Stimulated activated CD8-positive, alpha-beta memory T cell treated with anti-CD3 and anti-CD28 coated beads, Interleukin-7, amount 100 ng/mL, for 1 hour (primary cell): ENCODE measurements at places on chromosomes 5 and 9.

- DNase-seq: no peak
These were observed 31.5 kb upstream of the SPRY4 start for GRCh38 chr5:142356349-142356715.

DNA sequence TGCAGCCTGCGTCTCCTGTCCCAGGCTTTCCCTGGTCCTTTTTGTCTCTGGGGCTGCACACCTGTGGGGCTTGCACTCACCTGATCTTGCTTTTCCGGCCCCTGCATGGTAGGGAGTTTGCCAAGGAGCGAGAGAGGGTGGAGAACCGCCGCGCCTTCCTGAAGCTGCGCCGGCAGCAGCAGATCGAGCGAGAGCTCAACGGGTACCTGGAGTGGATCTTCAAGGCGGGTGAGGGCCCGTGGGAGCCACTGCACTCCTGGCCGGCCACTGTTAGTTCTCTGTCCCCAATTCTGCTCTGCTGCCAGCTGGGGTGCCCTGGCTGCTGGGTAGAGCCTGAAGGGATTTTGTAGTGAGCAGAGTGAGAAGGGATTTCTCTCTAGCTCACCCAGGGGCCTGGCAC is 78.0 kb downstream of the CACNA1B start:
- no peak for DNase-seq

GRCh38 chr5:172612771-172613170 is 28.3 kb upstream of the NEURL1B start:
- DNase-seq: no peak

DNA sequence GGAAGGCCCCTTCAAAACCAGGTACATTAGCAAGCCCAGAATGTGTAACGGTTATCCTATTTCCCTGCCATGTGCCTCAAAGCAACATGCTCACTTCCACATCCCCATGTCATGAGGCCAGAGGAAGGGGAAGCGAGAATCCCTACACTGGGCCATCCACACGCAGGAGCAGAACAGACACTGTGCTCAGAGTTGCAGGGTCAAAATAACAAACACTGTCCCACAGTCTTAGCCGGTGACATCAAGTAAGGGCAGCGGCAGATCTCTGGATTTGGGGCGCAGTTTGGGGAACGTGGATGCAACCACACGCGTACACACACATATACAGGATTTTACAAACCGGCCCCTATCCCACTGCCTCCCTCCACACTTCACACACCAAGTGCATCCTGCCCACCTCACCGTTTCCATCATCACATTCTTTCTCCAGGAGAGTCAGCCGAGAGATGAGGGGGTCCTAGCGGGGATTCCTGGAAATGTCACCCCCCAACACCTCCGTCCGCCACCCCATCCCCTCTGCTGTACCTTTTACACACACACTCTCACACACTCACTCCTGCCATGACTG is 776 bp downstream of the APBA1 start:
- DNase-seq: no peak

DNA sequence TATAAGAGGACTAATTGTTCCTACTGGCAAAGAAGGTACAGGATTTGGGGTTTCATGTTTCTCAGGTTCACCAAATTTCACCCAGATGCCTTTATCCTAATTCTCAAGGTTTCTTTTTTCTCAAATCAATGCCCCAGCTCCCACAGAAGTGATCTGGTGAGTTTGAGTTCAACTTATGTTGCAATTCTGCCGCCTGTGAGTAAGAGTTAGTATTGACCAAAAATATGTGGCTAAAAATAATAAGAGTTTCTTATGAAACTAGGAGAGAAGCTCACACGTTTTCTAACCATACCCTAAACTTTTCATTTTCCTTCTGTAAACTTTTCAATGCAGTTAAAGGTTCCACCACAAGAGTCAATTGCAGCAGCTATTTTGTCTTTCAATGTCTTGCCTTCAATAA is 15.1 kb downstream of the SLCO6A1 start:
- no peak for DNase-seq

GRCh38 chr5:76104027-76104426 is 20.8 kb downstream of the SV2C start:
- no peak for DNase-seq

GRCh38 chr5:140926443-140927227 is 536 bp downstream of the PCDHAC1 start:
- no peak for DNase-seq

- no peak for DNase-seq
These were observed 31.3 kb downstream of the NDUFA8 start for GRCh38 chr9:122128007-122128968.

- no peak for DNase-seq
These were observed 23.1 kb downstream of the MAP1B start for GRCh38 chr5:72130351-72130761.

- DNase-seq: no peak
These were observed 699.9 kb downstream of the MTRR start for GRCh38 chr5:8568858-8569257.

- no peak for DNase-seq
These were observed 409.0 kb downstream of the PRR16 start for GRCh38 chr5:120873083-120873482.

GRCh38 chr5:126818736-126819135 is 41.8 kb downstream of the LMNB1 start:
- no peak for DNase-seq

DNA sequence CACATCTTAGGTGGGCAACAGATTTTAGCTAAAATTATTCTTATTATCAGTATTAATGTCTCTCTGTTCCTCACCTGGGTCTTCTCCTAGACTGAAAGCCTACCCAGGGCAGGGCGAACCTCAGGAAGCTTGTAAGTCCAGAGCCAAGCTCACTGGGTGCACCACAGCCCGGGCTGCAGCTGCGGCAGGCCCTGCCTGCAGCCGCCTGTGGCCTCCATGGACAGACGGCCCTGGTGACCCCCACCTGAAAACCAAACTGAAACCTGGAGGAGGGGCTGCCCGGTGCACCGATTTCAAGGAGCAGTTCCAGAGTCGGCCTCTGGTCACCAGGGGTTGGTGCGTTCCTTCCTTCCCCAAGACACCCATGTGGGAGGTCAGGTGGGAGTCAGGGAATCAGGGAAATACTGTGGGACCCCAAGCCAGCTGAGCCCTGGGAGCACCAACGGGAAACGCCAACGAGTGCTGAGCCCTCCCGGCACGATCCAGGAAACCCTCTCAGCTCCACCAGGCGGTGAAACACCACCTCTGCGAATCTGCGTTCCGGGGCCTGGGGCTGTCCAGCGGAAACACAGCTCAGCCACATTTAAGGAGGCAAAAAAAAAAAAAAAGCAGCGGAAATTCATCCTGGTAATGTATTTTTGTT is 68.6 kb upstream of the PPP1R26 start:
- no peak for DNase-seq

- no peak for DNase-seq
These were observed 60.6 kb downstream of the PGM5 start for GRCh38 chr9:68416936-68417564.

DNA sequence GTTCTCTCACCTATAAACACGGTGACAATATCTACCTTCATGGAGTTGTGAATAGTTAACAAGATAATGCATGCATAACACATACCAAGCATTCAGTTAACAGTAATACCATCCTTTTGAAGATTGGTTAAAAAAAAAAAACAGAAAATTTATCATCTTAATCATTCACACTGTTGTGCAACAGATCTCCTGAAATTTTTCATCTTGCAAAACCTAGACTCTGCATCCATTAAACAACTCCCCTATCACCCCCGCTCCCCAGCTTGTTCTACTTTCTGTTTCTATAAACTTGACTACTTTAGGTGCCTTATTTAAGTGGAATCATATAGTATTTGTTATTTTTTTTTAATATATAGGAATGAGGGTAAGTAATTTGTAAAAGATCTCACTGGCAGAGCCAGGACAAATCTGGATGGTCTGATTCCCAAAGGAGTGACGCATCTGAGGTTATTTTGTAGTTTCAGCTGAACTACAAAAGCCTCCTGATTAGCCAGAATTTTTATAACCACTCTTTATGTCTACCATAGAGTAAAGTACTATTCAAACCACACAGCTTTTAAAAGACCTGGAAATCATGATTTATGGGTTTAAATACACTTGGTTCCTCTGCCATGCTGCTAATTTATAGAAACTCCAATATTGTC is 93.0 kb downstream of the FANCC start:
- DNase-seq: no peak

GRCh38 chr9:98124637-98125426 is 5.8 kb upstream of the TRIM14 start:
- no peak for DNase-seq

DNA sequence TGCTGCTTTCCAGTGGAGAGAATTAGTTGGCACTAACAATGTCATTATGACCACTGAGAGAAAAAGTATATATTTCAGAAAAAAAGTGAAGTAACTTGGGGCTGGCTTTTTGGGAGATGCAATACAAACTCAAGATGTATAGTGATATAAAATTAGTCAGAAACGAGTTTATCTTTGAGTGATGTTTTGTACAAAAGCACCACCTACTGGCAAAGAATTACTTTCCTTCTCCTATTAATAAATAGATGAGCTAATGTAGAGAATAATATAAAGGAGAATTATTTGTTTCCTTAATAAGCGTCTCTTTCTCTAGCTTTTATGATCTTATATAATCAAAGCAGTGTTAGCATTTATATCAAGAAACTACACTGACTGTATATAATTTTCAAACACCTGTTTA is 158.8 kb downstream of the MEF2C start:
- DNase-seq: no peak

GRCh38 chr5:68843624-68844364 is 250.0 kb upstream of the SLC30A5 start:
- DNase-seq: no peak

DNA sequence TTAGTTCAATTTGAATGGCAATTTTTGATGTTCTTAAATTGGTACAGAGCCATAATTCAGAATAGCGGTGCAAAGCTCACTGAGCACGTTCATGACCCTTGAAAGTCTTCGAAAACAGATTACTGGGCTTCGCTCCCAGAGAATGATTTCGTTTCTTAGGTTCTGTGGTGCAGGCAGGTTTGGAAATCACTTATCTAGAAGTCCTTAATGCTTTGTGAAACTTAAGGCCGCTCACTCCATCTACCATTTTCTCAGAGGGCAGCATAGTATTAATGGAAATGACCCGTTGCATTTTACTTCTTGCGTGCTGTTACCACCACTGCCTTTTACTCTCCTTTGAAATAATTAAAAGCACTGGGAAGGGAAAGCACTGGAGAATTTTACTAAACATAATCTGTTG is 2.9 kb upstream of the MAT2B start:
- no peak for DNase-seq

DNA sequence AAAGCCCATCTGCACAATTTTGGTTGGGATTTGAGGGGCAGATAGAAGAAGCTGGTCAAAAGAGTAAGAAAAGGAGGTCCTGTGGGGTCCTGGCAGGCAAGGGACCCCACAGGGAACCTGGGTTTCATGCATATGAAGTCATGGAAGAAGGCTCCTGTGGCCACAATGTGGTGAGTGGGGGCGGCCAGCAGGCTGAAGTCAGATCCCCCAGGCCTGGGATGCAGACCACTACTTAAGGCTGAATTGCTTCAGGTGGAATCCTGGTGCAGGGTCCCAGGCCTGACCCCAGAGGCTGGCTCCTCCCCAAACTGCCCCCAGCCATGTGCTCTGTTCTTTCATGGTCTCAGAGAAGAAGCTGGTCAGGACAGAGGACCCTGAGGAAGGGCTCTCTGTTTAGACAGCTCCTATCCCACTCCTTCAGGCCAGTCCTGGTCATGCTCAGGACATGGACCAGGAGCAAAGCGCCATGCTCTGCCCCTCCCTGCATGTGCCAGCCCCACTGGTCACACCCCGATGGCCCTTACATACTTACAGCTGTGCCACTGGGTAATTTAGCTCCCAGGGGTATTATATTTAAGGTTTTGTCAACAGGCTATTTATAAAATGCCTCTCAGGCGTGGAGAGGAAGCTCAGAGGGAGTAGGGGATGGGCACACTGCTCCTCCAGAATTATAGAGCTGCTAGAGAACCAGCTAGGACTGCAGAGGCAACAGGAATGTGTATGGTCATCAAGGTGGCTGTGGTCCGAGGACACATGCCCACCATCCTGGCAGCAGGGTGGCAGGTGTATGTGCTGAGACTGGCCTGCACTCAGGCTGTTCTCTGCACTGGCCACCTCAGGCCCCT is 33.4 kb downstream of the C5orf15 start:
- no peak for DNase-seq

DNA sequence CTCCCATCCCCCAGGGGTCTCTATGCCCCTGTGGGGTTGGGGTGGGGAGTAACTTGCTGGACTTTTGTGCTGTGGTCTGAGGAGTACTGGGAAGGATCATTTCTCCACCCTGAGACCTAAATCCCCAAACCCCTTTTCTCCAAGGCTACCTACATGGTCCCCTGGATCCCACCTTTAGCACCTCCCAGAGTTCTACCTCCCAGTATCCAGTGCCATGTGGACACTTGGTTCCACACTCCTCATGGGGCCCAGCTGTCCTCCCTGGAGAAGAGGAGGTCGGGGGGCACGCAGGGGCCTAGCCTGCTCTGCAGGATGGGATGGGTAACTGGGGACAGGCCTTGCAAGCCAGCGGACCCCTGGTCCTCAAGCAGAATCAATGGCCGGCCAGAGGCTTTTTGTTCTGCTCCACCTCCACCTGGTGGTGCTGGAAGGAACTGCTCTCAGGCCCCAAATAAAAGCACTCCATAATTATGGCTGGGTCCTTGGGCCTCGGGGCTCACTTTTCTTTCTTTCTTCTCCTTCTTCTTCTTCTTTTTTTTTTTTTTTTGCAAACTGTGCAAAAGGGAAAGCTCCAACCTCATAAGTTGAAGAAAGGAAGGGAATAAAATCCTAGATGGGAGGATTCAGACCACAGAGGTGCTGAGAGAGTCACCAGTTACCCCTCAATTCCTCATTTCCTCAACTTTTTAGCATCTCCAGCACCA is 68.4 kb downstream of the PSD2 start:
- no peak for DNase-seq

- DNase-seq: no peak
These were observed 48.9 kb downstream of the AUH start for GRCh38 chr9:91312717-91313325.

GRCh38 chr5:148416921-148417320 is 33.2 kb downstream of the FBXO38 start:
- no peak for DNase-seq

GRCh38 chr9:20508242-20508641 is 114.1 kb downstream of the MLLT3 start:
- DNase-seq: no peak

DNA sequence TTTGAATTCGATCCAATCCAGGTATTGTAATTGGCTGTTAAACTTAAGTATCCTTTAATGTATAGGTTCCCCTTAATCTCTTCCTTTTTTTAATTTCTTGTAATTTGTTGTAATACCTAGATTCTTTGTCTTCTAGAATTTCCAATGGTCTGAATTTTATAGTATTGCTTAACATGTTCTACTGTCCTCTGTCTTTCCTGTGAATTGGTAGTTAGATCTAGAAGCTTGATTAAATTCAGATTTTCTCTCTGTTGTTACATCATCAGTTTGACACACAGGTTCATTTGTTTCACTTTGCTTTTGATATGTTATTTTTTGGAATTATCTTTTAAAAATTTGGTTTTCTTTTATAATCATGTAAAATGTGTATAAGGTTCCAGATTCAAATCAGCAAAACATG is 13.8 kb downstream of the ZCCHC7 start:
- DNase-seq: no peak

DNA sequence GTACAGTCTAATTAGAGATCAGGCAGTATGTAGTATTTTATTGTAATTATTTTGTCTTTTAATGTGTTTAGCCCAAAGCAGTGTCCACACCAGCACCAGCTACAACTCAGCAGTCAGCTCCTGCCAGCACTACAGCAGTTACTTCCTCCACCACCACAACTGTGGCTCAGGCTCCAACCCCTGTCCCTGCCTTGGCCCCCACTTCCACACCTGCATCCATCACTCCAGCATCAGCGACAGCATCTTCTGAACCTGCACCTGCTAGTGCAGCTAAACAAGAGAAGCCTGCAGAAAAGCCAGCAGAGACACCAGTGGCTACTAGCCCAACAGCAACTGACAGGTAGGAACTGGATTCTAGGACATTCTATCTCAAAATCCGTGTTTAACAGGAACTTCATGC is 23.2 kb downstream of the RAD23B start:
- no peak for DNase-seq
